ENCODE measurements at places on chromosomes 4 and X.
A peak's percentile ranks its signal among the peaks of the same experiment; 100 is the strongest.

DNA sequence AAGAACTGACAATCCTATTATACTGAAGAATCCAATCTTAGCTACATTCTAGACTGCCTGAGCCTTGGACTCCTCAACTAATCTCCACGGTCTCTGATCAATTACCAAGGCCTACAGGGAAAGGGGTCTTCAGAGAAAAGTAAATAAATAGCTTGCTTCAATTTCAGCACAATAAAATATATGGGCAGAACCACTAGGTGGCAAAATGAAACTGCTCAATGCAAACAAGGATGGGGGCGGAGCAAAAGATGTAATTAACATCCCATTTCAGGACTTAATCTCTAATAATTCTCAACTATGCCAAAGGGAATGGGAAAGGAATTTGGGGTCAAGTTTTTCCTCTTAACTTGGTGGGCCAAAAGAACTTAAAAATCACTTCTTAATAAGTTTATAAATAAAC is 78.4 kb upstream of the MAP3K15 start:
- DNase-seq = peak; percentile 17

DNA sequence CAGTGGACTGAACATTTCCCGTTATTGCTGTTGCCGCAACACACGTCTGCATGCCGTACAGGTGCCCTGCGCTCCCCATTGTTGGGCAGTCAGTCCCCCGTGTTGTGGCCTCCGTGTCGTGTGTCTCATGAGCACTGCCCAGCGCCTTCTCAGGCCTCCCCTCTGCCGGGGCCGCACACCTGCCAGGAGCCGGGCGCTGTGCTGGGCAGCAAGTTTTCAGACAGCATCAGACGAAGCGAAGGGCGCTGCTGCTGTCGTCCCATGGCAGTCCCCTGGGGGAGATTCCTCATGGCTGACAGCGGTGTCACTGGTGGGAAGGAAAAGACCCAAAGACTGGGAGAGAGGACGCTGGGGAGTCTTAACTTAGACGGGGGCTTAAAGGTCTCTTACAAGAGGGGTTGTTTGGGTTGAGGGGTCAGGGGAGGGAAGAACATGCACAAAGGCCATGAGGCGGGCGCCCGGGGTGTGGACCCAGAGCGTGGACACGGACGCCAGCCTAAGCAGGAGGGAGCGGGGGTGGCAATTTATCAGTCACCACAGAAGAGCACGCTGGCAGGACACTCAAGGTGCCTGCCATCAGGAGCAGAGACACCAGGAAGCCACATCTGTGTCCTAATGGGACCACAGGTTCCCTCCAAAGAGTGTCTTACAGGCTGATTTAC is 47.3 kb downstream of the RGS12 start:
- DNase-seq = no peak

DNA sequence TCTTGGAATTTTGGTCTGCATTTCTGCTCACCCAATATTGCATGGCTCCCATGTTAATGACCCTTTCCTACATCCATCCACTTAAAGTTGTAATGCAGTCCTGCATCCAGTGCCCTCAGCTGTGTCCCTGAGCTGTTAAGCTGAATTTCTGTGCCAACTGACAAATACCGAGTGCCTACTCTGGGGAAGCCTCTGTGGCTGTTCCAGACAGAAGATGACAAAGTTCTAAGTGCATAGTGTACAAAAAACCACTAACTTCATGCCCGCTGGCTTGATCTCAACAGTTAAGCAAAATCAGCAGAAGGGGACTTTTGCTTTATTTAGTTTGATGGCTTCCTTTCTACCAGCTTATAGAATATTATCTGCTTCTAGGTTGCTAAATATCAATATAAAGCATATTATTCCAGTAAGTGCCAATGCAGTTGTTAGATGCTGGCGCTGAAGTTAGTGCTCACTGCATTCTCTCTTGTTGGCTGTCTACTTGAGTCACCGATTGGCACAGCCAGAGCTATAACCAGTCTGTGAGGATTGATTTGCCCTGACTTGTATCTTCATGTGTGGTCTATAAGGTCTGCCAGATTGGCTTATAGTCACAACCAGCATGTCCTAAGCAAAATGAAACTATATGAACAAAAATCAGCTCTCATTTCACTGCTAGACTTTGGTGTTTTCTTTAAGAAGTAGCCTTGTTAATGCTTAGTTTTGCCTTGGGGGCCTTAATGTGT is 98.9 kb downstream of the KLHL8 start:
- no peak for DNase-seq

- DNase-seq = no peak
These were observed 195.1 kb upstream of the EDNRA start for GRCh38 chr4:147285751-147286150.

DNA sequence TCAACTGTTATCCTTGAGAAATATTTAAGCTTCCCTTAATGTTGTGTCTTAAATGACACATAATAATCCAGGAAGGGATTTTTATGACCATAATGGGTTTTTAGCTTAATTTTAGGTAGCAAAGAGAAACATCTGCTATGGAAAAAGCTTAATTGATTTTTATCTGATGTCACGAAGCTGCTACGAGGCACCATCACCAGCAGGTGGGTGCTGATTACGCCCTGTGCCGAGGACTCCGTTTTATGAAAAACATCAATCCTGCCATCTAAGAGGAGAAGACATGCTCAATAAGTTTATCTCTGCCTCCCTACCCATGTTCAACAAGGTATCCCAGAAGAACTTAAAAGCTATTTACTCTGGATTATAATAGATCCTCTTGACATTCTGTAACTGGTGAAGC is 280.6 kb upstream of the ZFP42 start:
- no peak for DNase-seq

Measured in hematopoietic multipotent progenitor cell treated with erythropoietin and hydrocortisone succinate and interleukin-3 and kit ligand, for 15 days (in vitro differentiated cells).